Naive thymus-derived CD4-positive, alpha-beta T cell (primary cell): ENCODE measurements at places on chromosomes 3 and 15.
A peak's percentile ranks its signal among the peaks of the same experiment; 100 is the strongest.

- no peak overlapping the region for H3K27ac ChIP-seq
- no peaks in the 10 kb centered on the region for H3K27me3 ChIP-seq
- DNase-seq: no peak
- no peaks in the 10 kb centered on the region for H3K4me1 ChIP-seq
- no peak overlapping the region for H3K4me3 ChIP-seq
Measured at GRCh38 chr3:178386880-178387279, 149.4 kb upstream of the KCNMB2 start.

DNA sequence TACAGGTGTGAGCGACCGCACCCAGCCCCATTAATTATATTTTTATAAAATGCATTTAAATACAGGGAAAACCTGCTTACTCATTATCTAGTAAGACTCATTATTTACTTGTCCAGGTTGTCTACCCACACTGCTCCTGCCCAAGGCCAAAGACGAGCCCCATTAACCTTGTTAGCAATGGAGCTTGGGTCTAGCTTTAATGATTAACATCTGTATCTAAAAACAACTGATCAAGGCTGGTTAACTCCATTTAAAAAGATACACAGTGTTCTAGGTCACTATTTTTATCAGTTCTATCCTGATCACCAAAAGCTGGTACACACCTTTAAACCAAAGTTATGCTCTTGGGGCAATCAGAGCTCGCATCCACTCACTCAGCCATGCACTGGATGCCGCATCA lies 10.4 kb upstream of the NCKIPSD start:
- no peak overlapping the region for H3K27ac ChIP-seq
- peaks cover 41% of the 10 kb centered on the region for H3K36me3 ChIP-seq
- H3K27me3 ChIP-seq: no peaks in the 10 kb centered on the region
- no peak overlapping the region for H3K4me3 ChIP-seq
- H3K4me1 ChIP-seq: peaks cover 8% of the 10 kb centered on the region

DNA sequence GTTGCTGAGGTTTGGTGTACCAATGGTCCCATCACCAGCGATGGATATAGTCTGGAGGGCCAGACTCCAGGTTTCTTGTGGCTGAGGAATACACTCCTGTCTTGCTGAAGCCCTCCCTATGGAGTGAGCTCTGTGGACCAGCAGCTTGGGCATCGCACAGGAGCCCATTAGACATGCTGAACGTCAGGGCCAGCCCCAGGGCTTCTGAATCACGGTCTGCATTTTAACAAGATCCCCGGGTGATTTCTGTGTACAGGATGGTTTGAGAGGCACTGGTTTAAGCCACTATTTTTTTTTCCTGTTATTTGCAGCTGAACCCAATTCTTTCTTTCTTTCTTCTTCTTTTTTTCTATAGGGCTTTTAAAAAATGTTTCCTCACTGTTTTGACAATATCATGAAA lies 69.5 kb upstream of the XCR1 start:
- peaks cover 36% of the 10 kb centered on the region for H3K4me1 ChIP-seq
- no peaks in the 10 kb centered on the region for H3K36me3 ChIP-seq
- no peaks in the 10 kb centered on the region for H3K27me3 ChIP-seq

- H3K4me3 ChIP-seq: no peak overlapping the region
- no peaks in the 10 kb centered on the region for H3K27me3 ChIP-seq
- no peak overlapping the region for H3K27ac ChIP-seq
- H3K4me1 ChIP-seq: no peaks in the 10 kb centered on the region
- DNase-seq: no peak
Measured at GRCh38 chr3:65641045-65641444, 397.7 kb downstream of the MAGI1 start.

GRCh38 chr3:106332884-106333283 lies 464.1 kb upstream of the CBLB start:
- H3K27me3 ChIP-seq: no peaks in the 10 kb centered on the region
- H3K36me3 ChIP-seq: no peaks in the 10 kb centered on the region
- no peak overlapping the region for H3K27ac ChIP-seq
- H3K4me1 ChIP-seq: no peaks in the 10 kb centered on the region

DNA sequence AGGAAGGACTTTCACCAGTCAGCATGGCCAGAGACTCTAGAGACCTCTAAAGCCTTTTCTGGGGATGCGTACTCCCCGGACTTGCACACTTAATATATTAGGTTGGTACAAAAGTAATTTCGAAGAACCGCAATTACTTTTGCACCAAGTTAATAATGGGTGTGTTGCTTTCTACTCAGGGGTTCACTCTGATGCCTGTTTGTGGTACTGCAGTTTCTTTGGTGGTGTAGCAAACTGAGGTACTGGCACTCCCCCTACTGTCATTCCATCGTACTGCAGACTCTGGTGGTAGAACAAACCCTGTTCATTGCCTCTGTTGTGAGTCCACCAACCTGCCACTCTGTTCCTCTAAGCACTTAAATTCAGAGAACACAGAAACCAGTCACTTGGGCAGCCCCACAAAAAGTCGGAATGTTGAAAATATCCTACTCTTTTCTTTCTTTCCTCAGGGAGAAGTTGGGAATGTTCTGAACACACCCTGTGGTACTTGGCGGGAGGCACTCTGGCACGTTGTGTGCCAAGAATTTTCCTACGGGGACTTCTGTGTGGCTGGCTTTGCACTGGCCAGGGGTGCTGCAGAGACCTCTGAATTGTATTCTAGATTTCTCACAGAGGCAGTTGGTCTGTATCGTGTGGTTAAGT lies 46.3 kb downstream of the GABRG3 start:
- H3K27me3 ChIP-seq: no peaks in the 10 kb centered on the region
- H3K36me3 ChIP-seq: no peaks in the 10 kb centered on the region
- no peak overlapping the region for H3K27ac ChIP-seq
- H3K4me3 ChIP-seq: no peak overlapping the region

- H3K27me3 ChIP-seq: no peaks in the 10 kb centered on the region
- H3K36me3 ChIP-seq: no peaks in the 10 kb centered on the region
- DNase-seq: no peak
- H3K27ac ChIP-seq: no peak overlapping the region
Measured at GRCh38 chr3:105285653-105286241, 81.0 kb upstream of the ALCAM start.

DNA sequence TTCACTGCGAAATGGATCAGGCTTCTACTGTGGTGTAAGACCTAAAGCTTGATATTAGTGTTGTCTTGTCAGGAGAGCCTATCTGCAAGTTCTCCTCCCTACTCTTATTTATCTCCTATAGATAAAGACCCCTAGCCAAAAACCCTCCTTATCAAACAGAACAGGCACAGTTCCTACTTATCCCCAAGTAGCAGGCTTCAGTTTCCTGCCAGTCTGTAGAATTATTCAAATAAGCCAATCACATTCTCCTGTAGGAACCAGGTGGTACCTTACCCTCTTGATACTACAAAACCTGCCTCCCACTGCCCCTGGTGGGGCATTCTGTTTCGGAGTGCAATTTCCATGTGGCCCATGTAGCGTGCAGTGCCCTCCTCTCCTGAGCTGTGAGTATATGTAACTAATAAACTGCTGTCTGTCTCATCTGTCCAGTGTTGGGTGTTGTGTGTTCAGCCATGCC lies 28.7 kb downstream of the HDGFL3 start:
- DNase-seq: no peak
- no peaks in the 10 kb centered on the region for H3K27me3 ChIP-seq

- no peak overlapping the region for H3K4me3 ChIP-seq
- DNase-seq: no peak
- no peaks in the 10 kb centered on the region for H3K4me1 ChIP-seq
- H3K36me3 ChIP-seq: no peaks in the 10 kb centered on the region
Measured at GRCh38 chr15:36024031-36024688, 478.2 kb upstream of the DPH6 start.

GRCh38 chr15:100986158-100986896 lies 67.2 kb downstream of the LRRK1 start:
- H3K27ac ChIP-seq: no peak overlapping the region
- H3K36me3 ChIP-seq: no peaks in the 10 kb centered on the region
- no peaks in the 10 kb centered on the region for H3K27me3 ChIP-seq
- no peak overlapping the region for H3K4me3 ChIP-seq
- DNase-seq: no peak

DNA sequence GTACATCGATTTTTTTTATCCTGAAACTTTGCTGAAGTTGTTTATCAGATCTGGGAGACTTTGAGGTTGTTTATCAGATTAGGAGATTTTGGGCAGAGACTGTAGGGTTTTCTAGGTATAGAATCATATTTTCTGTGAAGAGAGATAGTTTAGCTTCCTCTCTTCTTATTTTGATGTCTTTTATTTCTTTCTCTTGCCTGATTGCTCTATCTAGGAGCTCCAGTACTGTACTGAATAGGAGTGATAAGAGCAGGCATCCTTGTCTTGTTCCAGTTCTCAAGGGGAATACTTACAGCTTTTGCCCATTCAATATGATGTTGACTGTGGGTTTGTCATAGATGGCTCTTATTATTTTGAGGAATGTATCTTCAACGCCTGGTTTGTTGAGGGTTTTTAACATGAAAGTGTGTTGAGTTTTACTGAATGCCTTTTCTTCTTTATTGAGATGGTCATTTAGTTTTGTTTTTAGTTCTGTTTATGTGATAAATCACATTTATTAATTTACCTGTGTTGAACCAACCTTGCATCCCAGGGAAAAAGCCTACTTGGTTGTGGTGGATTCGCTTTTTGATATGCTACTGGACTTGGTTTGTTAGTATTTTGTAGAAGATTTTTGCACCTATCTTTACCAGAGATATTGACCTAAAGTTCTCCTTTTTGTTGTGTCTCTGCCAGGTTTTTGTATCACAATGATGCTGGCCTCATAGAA lies 14.9 kb upstream of the DNAAF4 start:
- DNase-seq: no peak
- no peaks in the 10 kb centered on the region for H3K36me3 ChIP-seq
- no peak overlapping the region for H3K4me3 ChIP-seq
- H3K27ac ChIP-seq: no peak overlapping the region

- DNase-seq: no peak
- no peaks in the 10 kb centered on the region for H3K36me3 ChIP-seq
- H3K4me3 ChIP-seq: no peak overlapping the region
- no peaks in the 10 kb centered on the region for H3K4me1 ChIP-seq
- no peak overlapping the region for H3K27ac ChIP-seq
Measured at GRCh38 chr3:125194849-125195601, 17.5 kb downstream of the SLC12A8 start.

- no peaks in the 10 kb centered on the region for H3K36me3 ChIP-seq
- no peak overlapping the region for H3K4me3 ChIP-seq
- DNase-seq: no peak
- no peak overlapping the region for H3K27ac ChIP-seq
Measured at GRCh38 chr3:59935025-59935424, 885.2 kb upstream of the CFAP20DC start.

DNA sequence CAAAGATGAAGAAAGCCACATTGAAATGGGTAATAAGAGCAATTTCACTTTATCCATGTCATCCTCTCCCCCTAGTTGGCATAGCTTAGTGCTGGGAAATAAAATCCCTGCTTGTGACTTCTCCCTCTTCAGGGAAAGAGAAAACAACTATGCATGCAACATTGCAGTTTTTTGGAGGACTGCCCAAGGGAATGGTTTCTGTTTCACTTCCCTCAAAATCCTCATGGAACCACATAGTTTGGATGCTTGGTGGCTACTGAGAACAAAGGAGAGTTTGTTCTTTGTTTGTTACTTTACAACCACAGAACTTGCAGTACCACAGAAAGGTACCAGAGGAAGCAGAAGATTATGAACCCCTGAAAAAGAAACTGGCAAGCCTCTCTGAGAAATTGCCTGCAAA lies 384.6 kb upstream of the RORA start:
- H3K27me3 ChIP-seq: no peaks in the 10 kb centered on the region
- no peaks in the 10 kb centered on the region for H3K36me3 ChIP-seq
- DNase-seq: no peak
- H3K27ac ChIP-seq: no peak overlapping the region
- H3K4me3 ChIP-seq: no peak overlapping the region

- H3K27me3 ChIP-seq: no peaks in the 10 kb centered on the region
- H3K27ac ChIP-seq: no peak overlapping the region
- H3K4me3 ChIP-seq: no peak overlapping the region
Measured at GRCh38 chr15:64143276-64143675, 8.3 kb upstream of the SNX22 start.

DNA sequence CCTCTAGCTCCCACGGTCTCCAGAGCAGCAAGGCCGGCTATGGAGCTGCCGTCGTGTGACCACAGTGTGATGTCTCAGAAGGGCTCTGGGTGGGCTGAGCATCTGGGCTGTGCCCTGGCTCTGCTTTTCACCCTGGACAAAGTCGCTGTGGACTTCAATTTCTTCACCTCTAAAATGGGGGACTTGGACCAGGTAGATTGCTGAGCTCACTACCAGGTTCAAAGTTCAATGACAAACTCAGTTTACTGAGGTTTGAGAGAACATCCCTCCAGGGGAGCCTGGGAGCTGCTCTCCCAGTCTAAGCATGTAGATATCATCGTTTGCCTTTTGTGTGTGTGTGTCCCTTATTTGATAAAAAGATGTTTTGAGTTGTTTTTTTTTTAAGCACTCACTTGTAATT lies 25.1 kb downstream of the RLBP1 start:
- H3K36me3 ChIP-seq: peaks cover 20% of the 10 kb centered on the region
- no peak overlapping the region for H3K27ac ChIP-seq
- no peaks in the 10 kb centered on the region for H3K27me3 ChIP-seq
- DNase-seq: no peak

DNA sequence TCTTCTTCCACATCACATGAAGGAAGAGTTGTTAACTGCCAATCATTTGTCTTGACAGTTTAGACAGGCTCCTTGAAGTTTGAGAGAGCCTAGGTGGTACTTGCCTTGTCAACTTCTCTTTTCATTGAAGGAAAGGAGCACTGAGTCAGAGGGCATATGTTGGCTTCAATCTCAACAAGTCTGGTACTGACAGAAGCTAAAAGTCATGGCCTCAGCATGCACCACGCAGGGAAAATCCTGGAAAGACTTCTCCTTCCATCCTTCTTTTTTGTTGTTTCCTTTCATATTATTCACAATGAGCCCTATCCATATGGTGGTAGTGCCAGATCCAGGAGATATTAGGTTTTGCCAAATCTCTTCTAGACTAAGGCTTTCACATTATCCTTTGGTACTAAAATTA lies 1272.5 kb downstream of the ROBO1 start:
- H3K27ac ChIP-seq: no peak overlapping the region
- H3K36me3 ChIP-seq: no peaks in the 10 kb centered on the region
- H3K4me1 ChIP-seq: no peaks in the 10 kb centered on the region
- no peak overlapping the region for H3K4me3 ChIP-seq
- DNase-seq: no peak

DNA sequence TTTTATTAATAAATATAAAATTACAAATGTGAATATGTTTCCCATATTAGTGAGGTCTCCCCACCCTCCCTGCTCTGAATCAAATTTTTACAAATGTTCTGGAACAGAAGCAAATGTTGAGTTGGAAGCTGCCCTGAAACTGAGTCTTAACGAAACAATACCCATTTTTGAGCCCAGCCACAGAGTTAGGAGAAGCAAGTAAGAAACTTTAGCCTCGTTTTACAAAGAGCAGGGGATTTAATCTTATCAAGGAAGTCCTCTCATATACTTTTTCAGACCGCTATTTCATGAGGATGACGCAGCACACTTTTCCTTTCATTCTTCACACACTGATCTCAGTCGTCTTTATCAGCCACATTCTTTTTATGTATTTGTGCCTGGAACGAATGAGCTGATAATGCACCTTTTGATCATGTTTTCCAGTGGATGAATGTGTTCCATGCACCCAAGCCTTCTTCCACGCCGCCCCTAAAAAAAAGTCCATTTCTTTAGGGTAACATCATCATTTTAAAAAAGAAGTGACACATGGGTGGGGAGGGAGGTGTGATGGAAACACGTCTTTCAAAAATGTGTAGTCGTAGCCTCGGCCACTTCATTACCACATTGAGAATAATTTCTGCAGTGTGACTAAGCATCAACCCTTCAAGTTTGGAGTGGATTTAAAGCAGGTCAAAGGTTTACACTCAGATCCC lies 48.1 kb downstream of the SETMAR start:
- H3K4me3 ChIP-seq: peak overlapping the region; percentile 54
- peak overlapping the region; percentile 44 for H3K27ac ChIP-seq
- no peak for DNase-seq
- no peaks in the 10 kb centered on the region for H3K27me3 ChIP-seq
